ENCODE measurements at places on chromosomes 1 and 21.

GRCh38 chr1:74193908-74194307, 4.1 kb downstream of the LRRIQ3 start:
- no peak for DNase-seq

DNA sequence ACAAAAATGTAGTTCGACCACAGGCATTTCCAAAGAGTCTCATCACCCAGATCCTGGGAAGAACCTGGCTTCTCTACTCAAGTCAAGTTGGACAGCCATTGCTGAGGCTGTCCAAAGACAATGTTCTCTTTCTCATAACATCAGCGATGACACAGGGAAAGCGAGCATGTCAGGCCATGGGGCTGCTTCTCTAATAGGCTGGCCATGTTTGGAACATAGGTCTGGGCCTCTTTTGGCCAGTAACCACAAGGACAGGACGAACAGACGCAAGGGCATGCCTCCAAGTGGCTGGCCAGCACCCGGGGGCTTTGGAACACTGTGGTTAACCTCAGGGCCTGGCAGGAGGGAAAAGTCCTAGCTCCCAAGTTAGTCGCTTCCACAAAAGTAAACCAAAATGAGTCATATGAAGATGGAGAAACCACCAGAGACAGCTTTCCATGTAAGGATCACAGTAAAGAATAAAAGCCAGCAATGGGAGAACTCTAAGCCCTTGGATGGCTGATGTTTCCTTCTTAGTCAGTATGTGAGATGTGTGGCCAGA, 80.6 kb upstream of the SLC44A3 start:
- no peak for DNase-seq

DNA sequence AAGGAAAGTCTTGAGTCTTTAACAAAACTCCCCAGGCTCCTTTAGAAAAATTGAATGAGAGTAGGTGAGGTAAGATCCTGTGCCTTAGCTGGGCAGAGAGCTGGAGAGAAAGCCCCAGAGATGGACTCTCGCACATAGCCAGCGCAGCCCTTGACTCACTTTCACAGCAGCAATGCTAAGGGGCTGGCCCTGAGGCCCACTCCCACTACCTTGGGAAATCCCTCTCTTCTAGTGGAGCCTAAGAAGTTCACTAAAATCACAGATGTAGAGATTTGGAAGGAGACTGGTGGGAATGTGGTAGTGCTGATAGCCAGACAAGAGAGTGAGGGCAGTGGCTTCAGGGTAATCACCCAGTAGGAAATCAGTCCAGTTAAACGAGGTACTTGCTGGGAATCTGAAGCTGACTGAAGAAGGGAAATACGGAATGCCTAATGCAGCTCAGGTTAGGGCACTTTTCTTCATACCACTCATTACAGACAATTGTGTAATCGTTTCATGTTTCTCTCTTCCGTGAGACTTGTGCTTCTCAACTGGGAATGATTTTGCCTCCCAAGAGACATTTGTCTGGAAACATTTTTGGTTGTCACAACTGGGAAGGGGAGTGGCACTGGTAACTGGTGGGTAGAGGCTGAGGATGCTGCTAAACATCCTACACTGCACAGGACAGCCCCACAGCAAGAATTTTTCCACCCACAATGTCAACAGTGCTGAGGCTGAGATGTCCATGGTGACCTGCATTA, 42.4 kb upstream of the LRRC8C start:
- no peak for DNase-seq

DNA sequence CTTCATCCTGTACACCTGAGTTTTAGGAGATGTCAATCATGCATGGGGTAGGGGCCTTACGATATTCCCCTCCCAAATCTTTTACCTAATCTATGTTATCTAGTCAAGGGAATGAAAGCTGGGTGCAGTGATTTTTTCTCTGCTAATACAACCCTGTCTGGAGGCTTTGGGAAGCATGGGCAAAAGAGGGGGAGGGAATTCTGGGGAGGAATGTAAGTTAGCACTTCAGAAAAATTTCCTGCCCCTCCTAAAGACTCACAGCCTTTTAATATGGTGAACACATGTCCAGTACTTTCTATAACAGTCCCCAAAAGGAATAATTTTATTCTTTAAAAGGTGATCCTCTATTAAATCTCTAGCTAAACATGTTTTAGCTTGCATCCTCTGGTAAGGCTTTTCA, 25.6 kb upstream of the PRELP start:
- DNase-seq: no peak

DNA sequence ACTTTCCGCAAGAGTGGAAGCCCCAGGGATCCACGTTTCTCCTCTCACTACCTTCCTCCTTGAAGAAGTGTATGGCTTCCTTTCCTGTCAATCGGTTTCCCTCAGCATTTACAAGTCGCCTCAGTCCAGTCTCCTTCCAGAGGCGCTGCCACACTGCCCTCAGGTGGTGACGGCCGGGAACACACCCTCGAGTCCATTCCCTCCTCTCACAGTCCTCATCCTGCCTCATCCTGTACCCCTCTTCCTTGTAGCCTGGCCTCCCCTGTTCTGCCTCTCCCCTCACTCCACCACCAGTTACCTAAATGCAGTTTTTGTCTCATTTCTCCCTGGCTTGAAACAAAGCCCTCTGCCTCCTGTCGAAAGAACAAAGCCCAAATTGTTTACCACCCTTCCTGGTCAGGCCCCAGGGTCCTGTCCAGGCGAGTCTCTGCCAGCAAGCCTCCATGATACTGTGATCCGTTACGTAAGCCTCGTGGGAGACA, 23.2 kb upstream of the LSM10 start:
- DNase-seq: peak; percentile 94

- DNase-seq: no peak
These were observed 51.2 kb upstream of the TIAM1 start for GRCh38 chr21:31395268-31395667.

DNA sequence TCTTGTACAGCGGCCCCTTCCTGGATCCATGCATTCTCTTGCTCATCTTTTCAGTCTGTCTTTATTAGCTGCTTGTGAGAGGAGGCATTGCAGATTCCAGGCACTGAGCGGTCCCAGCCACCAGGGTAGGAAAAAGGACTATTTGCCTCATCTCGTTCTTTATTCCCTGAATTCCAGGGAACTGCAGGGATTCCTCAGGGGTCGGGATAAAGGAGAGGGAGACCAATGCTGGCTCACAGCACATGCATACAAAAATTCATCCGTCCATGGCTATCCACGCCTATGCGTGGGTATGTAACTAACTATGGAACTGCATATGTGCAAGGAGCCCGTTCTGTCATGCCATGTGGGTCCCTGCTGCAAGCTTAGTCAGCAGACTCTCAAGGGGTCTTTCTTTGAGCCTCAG, 879 bp upstream of the PLPPR5 start:
- no peak for DNase-seq

DNA sequence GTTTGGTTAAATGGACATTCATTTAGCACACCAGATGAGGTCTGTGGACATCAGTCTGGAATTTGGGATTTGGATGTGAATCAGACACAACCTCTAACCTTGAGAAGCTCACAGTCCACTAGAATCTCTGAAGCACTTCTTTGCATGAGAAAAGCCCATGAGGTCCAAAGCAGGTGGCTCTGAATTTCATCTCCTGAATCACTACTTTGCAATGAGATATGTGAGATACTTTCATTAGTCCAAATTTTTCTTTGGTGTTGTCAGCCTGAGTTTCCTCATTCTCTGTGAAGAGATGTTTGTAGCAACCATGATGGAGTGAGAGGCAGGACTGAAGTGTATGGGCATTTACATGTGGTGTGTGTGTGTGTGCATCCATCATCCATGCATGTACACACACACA, 16.5 kb upstream of the LCE2D start:
- DNase-seq: no peak

DNA sequence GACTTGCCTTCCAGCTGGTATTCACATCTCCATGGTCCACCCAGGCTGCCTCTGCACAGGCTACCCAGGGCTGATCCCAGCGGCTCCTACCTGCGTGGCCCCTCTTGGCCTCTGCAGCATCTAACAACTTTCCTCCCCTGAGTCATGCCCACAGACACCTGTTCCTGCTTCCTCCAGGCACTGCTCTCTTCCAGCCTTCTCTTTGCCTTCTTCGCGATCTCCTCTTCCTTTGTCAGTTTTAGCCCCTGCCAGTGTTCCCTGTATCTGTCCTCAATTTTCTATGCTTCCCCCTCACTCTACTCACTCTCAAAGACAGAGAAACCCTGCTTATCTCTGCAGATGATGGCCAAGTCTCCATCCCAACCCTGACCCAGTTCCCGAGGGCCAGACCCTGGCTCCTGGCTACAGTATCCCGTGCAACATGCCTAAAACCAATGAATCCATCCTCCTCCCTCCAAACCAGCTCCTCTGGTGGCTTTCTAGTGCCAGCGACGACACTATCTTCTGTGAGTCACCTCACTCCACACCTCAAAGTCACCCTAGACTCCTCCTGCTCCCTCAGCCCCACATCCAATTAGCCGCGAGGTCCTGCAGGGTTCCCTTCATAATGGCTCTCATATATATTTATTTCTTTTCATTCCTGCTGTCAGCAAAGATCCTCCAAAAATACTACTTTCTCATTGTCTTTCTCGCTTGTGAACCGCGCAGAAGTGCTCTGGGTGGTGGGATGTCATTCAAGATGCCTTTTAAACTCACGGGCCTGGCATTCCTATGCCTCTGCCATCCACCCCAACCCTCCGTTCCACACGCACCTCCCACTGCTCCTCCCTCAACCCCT, 259.2 kb downstream of the TOMM20 start:
- DNase-seq: no peak

- DNase-seq: no peak
These were observed 341.2 kb downstream of the PTPRU start for GRCh38 chr1:29577512-29577911.

DNA sequence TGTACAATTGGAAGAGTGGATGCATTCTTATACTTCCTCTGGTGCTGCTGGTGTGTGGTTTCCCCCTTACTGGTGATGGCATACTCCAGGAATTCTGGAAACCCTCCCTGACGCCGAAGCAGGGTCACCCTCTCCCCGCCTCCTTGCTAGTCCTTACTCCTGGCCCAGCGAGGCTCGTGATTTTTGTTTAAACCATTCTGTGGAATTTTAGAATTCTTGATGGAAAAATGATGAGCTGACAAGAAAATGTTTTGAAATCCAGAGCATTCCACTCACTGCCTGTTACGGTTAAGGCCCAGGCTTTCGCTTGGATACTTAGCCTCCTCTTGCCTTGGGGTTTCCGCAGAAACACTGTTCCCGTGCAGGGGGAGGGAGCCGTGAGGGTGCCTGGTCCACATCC, 41.1 kb downstream of the IL6R start:
- no peak for DNase-seq

DNA sequence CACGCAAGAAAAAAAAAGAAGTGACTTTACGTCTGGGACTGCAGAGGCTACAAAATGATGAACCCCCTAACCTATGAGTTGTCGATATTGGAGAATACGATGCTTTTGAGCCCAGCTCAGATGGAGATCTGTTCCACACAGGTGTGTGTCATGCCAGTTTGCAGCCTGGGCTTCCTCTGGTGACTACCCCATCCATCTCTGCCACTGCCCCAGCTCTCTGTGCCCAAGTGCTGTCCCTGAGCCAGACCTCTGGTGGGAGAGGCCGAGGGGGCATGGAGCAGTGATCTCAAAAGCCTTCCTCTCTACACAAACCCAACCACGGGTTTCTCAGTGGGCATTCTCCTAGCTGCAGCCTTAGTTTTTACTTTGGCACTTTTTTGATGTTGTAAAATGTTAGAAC, 141.0 kb downstream of the CLIC6 start:
- DNase-seq: no peak

DNA sequence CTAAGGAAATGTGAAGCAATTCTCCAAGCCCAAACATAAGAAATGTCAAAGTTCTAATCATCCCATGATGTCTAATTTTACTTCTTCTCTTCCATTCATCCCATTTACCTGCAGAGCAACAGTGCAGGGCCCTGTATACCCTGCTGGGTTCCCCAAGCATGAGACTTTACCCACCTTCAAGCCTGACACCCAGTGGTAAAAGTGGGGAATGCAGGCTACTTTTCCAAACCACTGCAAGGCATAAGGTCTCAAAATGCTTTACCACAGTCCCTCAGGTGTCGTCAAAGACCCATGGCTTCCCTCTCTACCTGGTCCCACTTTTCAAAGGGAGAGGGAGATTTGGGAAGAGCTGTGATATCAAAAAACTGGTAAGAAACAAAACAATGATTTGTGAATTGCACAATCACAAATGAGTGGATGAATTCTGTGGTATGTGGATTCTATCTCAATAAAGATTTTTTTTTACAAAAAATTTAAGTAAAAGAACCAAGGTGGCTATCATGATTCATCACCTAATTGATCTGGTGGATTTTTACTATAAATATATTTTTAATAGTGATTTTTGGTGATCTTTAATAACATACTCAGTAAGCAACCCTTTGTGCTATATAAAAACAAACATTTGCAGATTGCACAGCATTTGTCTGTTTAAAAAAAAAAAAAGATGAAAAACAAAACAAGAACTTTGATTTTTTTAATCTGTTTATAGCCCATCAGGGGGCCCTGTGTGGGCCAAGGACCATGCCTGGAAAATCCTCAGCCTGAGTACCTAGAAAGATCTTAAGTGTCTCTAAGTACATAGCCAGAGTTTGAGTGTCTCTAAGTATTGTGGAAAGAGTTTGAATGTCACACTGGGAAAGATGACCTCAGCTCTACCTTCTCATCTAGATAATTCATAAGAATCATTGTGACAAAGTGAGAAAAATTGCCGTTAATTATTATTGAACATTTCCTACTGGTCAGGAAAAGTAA, 73.1 kb upstream of the GJB5 start:
- DNase-seq: peak; percentile 11

DNA sequence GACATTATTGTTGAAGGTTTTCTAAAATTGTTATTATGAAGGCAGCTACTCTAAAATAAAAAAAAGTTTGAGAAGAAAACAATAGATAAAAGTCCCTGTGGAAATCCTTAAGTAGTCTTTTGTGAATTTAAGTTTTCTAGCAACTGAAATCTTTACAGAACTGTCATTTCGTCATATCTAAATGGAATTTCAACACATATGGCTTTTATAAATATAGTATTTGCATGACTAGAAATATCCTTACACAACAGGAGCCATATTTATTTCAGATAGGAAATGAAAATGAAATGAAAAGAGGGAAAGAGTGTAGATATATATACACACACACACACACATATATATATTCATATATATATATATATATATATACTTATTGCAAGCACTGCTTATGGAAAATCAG, 204.7 kb upstream of the RGS18 start:
- no peak for DNase-seq

GRCh38 chr1:4636644-4637380, 17.6 kb upstream of the AJAP1 start:
- DNase-seq: no peak

DNA sequence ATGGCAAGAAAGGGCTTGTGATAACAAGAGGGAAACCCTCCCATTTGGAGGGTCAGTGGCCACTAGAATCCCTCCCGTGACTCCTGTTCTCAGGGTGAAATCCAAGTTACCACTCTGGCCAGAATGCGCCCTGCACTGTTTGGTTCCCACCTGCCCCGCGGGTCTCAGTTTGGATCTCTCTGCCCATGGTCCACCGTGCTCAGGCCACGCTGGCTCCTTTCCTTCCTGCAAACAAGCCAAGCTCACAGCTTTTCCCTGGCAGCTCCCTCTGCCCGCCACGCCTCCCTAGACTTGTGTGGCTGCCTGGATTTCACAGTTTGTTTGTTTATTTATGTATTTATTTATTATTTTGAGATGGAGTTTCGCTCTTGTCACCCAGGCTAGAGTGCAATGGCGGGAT, 179.5 kb upstream of the VAMP3 start:
- DNase-seq: no peak

- no peak for DNase-seq
These were observed 44.3 kb upstream of the CCDC27 start for GRCh38 chr1:3707939-3708328.

GRCh38 chr21:45411810-45412206, 6.8 kb downstream of the COL18A1 start:
- DNase-seq: no peak

All from CD4-positive, alpha-beta T cell treated with Interleukin-6 for 4 hours (primary cell).